ENCODE measurements at places on chromosomes 1 and 21.

DNA sequence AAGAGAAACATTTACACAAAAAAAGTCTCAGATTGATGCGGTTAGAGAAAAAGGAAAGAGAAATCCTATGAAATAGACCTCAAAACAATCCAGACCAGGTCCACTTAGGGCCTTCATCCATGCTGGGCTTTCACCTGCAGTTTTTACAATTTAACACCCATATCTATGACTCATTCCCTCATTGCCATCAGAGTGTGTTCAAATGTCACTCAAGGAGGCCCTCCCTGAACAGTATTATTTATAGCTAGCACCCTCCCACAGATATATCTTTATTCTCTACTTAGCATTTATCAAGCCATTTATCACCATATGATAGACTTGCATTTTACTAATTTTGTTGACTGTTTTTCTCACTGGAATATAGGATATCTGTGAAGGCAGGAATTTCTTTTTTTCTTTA lies 824 bp upstream of the KRTAP21-3 start:
- no peak for DNase-seq

DNA sequence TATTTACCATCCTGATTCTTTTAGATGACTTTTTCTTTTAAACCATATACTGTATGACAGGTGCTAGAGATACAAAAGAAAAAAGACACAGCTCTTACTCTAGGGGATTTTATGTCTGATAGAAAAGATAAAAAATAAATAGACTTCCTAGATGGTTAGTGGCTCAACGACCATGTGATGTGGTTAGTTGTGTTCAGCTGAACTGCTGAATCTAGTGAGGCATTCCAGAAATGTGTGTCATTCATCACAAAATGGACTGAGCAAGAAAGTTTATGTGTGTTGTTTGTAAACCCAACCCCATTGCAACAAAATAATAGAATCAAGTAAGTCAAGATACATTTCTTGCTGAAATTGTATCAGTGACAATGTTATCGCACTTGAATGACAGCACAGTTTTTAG lies 205.8 kb upstream of the LYPLAL1 start:
- no peak for DNase-seq

DNA sequence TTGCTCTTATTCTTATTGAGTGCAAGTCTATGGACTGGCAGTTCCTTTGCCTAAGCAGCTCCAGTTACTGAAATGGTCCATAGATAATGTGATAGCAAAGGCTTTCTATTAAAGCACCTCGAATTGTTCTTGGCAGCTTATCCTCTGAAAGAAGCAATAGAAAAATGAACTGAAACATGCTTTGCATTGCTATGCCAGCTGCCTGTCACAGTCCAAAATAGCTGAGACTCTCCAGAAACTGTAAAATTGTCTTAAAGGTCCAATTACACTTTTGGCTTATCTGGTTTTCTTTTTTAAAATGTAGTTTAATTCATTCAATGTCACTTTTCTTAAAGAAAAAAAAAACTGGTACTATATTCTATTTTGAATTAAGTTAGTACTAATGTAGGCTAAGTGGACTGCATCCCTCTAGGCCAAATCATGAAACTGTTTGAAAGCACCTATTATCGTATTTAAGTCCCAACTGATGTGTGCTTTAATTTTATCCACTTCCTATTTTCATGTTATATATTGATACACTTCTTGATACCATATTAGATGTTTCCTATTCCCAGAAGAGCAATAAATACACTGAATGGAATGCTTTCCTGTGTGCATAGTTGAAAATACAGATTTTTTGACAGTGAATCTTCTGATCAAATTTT lies 208.0 kb upstream of the DEPDC1 start:
- DNase-seq: no peak

GRCh38 chr1:245878585-245878984 lies 628.5 kb downstream of the SMYD3 start:
- DNase-seq: no peak

- no peak for DNase-seq
These were observed 100.7 kb downstream of the DMRTA2 start for GRCh38 chr1:50322579-50322978.

DNA sequence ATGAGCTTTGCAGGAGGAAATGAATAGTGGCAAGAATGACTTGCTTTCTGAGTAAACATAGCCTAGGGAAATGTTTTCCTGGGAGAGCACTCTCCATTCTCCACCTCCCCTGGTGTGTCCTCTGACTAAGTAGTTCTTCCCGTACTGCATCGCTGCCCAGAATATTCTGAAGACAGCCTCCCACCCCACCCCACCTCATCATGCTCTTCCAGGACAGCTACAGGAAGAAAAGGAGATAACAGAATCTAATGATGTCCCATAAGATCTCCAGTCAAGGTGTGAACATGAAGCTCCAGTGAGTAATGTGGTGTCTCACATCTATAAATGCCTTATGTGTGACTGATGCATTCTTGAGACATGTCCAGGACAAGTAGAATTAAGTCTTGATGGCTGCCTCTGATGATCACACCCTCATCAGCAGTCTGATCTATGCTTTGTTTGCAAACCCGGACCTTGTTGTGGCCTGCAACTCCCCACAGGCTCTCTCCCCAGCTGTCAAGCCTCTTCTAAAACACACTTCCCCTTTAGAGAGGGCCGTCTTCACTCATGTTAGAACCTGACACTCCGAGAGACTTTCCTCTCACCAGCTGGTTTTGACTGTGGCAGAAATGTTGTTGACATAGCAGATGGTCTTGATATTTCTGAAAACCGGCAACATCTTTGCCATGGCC lies 183.0 kb downstream of the CYYR1 start:
- no peak for DNase-seq

- no peak for DNase-seq
These were observed 9.8 kb upstream of the HPCAL4 start for GRCh38 chr1:39701049-39701439.

DNA sequence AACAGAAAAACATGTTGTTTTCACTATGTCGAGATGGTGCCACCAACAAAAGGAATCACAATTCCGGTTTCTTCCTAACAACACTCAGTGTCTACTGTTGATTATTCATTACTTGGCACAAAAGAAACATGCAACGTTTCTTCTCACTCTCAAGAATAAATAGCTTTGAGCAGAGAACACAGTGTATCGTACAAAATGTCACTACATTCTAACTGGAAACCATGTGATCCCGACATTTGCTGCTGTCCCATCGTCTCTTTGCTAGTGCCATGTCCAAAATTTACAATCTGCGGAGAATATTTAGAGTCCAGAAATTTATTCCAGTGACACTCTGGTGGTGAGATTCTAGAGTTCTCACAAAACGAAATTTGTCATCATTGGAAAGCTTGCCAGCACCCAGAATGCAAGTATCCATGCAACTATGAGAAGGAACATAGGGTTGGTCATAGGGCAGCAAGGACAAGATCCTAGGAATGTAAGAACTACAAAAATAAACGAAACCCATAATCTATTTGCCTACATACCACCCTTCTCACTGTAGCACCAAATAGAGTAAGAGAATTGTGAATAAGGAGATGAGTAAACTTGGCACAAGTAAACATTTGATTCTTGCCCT lies 505.1 kb downstream of the LTN1 start:
- DNase-seq: no peak

- no peak for DNase-seq
These were observed 14.0 kb upstream of the TCEA3 start for GRCh38 chr1:23438545-23438944.

- no peak for DNase-seq
These were observed 1.8 kb upstream of the TBX15 start for GRCh38 chr1:118989878-118990378.

- DNase-seq: no peak
These were observed 682 bp downstream of the SUCO start for GRCh38 chr1:172533513-172534151.

DNA sequence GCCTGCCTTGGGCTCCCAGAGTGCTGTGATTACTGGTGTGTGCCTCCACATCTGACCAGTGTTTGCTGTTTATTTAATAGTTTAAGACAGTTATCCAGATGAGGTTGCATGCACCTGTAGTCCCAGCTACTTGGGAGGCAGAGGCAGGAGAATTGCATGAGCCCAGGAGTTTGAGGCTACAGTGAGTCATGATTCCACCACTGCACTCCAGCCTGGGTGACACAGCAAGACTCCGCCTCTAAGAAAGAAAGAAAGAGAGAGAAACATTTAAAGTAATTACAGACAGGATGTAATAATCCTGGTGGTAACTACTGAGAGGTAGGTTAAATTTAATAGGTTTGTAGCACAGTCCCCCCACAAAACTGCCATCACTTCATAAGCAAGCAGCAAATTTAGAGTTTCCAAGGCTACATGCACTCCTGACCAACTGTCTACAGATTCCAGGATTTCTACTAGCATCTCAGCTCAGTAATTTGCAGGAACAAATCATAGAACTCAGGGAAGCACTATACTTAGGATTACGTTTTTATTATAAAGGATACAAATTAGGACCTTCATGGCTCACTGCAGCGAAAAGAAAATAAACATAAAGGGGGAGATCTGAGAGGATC lies 89.6 kb downstream of the PKN2 start:
- DNase-seq: no peak

DNA sequence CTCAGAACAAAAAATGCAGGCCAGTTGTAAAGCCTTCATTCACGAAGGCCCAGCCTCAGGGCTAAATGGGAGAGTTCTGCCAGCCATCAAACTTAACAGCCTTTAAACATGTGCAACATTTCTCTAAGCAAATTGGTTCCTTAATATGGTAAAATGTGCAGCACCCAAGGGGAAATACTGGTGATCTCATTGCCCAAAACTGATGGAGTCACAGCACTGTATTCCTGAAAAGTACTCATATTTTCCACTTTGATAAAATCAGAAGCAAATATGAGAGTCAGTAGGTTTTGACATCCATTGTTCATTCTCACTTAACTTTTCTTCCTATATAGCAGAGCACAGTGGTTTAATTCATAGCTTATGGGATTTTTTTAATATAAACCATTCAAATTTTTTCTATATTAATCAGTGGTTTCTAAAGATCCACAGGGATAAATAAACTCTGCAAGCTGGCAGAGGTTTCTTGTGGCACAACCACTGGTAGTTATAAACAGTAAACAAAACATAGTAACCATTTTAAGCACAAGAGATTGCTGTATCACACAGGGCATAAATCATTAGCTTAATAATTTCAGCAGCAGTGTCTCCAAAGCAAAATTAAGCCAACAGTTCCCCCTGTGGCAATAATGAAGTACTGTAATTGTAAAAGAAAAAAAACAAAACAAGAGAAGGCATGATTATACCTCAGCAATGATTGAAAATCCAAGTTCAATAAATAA lies 106.9 kb upstream of the LYPLAL1 start:
- peak; percentile 51 for DNase-seq

DNA sequence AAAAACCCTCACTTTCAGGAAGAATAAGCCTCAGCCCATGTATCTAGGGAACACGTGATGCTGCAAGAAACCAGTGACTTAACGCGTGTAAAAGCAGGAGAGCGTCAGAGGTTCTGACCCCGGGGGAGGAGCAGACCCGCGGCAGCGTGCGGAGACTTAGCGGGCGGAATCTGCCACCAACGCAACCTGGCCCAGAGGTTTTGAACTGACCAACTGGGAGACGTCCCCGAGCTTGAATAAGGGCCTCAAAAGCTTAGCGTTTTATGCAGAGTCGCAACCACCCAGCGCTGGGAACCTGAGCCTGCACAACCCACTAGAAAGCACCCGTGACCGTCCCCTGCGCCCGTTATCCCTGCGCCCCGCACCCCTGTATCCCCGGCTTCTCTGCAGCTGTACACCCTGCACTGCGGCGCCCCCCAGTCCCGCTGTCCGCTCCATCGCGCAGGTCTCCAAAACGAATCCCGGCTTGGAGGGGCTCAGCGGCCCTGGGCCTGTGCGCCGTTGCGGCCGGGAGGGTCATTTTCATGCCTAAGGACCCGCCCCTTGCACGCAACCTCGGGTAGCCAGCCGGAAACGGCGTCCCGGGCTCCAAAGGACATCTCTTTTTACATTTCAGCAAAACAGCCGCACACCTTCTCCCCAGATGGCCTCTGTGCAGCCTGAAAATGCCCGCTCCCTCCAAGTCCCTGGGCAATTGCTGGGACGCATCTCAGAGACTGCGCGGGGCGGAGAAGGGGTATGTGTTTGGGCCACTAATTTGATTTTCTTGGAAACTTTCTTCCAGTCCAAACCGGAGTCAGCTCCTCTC lies 29.4 kb upstream of the TRIM17 start:
- DNase-seq: peak; percentile 46

DNA sequence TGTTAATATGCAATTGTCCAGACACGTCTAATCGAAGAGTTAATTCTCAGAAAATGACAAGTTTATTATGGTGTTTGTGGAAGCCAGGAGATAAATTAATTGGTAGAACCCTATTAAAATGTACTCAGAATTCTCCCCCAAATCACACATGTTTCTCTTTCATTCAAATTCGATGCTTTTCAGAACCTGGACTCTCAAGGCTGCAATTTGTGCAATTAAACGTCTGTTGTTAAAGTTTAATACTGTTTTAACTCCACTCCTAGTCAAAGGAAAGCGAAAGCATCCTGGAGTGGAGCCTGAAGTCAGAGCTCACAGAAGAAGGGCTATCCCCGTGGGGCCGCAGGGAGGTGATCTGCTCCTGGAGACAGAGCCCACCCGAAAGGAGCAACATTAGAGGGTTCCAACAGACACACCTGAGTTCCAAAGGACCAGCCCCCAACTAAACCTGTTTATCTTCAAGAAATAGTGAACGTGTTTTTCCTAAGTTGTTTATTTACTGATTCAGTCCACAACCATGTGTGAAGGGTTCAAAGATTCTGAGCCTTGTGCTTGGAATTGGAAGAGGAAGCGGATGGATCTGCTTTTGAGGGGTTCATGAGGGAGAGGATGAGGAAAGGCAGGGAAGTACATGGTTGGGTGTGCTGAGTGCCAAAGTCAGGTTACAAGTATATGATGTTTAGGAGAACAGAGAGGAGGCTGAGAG lies 68.0 kb upstream of the AKT3 start:
- no peak for DNase-seq

DNA sequence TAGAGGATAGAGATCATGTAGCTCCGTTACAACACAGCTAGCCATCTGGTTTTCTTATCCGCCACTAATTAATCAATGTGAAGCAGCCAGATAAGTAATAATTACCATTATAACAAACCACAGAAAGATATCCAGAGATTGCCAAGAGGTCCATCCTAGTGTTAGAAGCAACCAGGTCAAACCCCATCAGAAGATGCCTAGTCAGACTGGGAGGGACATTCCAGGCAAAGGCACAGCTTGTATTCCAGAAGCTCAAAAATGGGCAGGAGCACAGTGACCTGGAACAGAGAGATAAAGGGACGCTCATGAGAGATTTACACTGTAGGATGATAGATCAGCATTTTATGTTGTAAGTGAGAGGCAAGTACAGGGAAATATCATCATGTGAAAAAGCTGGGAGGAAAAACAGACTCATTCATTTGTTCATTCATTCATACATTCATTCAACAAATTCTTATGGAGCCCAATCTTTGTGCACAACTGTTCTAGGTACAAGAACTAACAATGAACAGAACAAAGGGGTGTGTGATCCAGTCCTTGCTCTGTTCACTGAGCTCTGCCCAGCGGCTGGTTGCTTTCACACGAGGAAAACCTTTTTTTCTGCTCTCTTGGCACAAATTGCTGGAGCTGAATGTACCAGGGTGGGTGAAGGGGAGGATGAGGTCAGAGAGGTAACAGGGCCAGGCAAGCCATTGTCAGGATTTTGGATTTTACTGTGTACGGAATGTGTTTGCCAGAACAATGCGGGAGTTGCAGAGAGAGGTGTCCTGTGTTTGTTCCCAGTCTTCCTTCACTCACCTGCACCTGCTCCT lies 240.8 kb upstream of the FGGY start:
- no peak for DNase-seq

- no peak for DNase-seq
These were observed 79.0 kb downstream of the EIF4G3 start for GRCh38 chr1:21097729-21098128.

- DNase-seq: no peak
These were observed 30.6 kb downstream of the PKNOX1 start for GRCh38 chr21:43004926-43005325.

Measured in T47D (cell line).